Pericardium fibroblast (primary cell): ENCODE measurements at places on chromosomes 1 and 21. TPM values are rescaled to one million over a fixed set of nuclear protein-coding genes. Genes with fewer than 3 reads are reported as not detected.

The BNIPL gene
- total RNA-seq: 0.17 TPM in 1 of 2 replicates, not detected in the other

The CHRM3 gene
- 0.09 and 0.12 TPM in 2 replicates for total RNA-seq

The CCDC17 gene
- 0.51 and 1.2 TPM in 2 replicates for total RNA-seq

The BSND gene
- total RNA-seq: not detected in 2 replicates

The OPRD1 gene
- total RNA-seq: not detected in 2 replicates

The PCP4 gene
- not detected in 2 replicates for total RNA-seq

The RGS4 gene
- total RNA-seq: 12.3 and 42.2 TPM in 2 replicates

The TAS1R1 gene
- total RNA-seq: 0.17 TPM in 1 of 2 replicates, not detected in the other

The PROK1 gene
- total RNA-seq: not detected in 2 replicates

The LCE1A gene
- total RNA-seq: not detected in 2 replicates

The RPL11 gene
- 1,531 and 1,875 TPM in 2 replicates for total RNA-seq

The ACKR1 gene
- 2.9 and 10.7 TPM in 2 replicates for total RNA-seq

The CELA3B gene
- not detected in 2 replicates for total RNA-seq

The NCAM2 gene
- total RNA-seq: 5.7 and 8.0 TPM in 2 replicates

The NPHS2 gene
- total RNA-seq: not detected in 2 replicates

The RPTN gene
- total RNA-seq: not detected in 2 replicates

The OR2L5 gene
- total RNA-seq: not detected in 2 replicates

The NEK2 gene
- 1.4 and 3.0 TPM in 2 replicates for total RNA-seq

The C1QA gene
- not detected in 2 replicates for total RNA-seq

The PDZK1 gene
- total RNA-seq: not detected in 2 replicates

The TMEM183A gene
- total RNA-seq: 50.5 and 60.9 TPM in 2 replicates

The SCP2 gene
- total RNA-seq: 98.9 and 121 TPM in 2 replicates

The GPX7 gene
- 32.2 and 62.3 TPM in 2 replicates for total RNA-seq

The OLIG1 gene
- total RNA-seq: not detected in 2 replicates

The BRDT gene
- not detected in 2 replicates for total RNA-seq

The TRAF5 gene
- 3.0 and 12.3 TPM in 2 replicates for total RNA-seq

The TMEM50A gene
- 82.7 and 141 TPM in 2 replicates for total RNA-seq

The TMEM222 gene
- 28.4 and 30.9 TPM in 2 replicates for total RNA-seq

The TPRG1L gene
- total RNA-seq: 20.7 and 32.7 TPM in 2 replicates

The GATAD2B gene
- 5.4 and 6.1 TPM in 2 replicates for total RNA-seq
